ENCODE measurements at places on chromosomes 7 and 10.

- no peak for DNase-seq
Measured at GRCh38 chr7:34165927-34166550, 260.7 kb downstream of the BMPER start.

DNA sequence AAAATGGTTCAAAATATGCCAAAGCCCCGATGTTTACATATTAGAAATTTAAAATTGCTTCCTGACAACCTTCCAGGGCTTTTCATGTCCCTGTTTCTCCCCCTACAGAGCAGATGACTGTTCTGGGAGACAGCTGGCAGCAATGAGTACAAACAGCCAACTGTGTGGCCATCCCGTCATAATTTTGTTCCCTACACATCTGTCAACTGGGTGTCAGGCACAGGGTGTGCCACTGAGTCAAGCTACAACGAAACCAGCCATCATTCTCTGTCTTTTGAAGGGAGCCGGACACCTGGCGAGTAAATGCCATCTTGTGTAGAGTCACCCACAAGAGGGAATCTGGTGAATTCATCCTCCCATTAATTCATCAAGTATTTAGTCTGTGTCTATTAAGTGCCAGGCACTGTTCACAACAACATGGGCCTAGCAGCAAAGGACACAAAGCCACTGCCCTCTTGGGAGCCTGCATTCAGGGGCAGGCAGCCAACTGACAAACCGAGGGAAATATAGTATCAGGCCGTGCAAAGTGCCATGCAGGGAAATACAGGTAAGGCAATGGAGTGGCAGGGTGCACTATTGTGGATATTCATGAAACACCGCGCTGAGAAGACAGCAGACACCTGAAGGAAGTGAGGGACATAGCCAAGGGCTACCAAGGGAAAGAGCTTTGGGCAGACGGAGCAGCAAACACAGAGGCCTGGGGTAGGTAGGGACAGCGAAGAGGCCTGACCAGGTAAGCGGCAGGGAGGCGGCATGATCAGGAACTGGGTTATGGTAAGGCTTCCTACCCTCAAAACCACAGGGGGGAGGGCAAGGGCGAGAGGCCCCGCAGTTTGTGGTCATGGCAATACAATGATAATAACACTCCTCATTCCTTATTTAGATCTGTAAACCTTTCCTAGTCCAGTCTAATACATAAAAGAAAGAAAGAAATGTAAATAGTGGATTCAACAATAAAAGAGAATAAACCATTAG, 213.6 kb downstream of the FAM107B start:
- peak; percentile 50 for DNase-seq

DNA sequence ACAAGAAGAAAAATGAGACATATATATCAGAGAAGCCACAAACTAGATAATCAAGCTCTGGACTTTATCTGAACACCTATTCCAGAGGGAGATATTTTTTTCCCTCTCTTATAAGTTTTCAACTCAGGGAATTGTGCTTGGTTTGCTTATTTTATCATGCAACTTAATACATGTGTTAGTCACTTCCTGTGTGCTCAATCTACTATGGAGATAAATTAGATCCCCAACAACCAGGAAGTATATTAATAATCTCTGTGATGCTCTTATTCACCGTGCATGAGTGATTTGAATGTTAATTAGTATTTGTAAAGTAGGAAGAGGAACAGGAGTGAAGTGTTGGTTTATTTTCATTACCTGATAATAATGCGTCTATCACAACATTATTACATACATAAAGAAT, 38.8 kb upstream of the ZNF365 start:
- DNase-seq: no peak

DNA sequence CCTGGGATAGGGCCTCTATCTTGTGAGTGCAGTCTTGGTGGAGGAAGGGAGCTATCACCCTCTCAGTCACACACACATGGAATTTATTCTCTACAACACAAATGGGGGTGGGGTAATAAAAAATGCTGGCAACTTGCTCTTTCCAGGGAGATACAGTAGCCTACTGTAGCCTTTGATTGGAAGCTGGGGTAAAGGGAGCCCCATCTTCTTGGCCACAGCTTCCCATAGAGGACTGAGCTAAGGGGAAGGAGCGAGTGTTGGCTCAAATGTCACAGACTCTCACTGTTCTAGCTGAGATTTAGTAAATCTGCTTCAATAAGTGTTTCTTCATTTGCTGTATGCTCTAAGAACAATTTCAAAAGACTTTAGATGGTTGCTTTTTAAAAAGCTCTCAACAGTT, 222.2 kb upstream of the CXCL12 start:
- DNase-seq: no peak

DNA sequence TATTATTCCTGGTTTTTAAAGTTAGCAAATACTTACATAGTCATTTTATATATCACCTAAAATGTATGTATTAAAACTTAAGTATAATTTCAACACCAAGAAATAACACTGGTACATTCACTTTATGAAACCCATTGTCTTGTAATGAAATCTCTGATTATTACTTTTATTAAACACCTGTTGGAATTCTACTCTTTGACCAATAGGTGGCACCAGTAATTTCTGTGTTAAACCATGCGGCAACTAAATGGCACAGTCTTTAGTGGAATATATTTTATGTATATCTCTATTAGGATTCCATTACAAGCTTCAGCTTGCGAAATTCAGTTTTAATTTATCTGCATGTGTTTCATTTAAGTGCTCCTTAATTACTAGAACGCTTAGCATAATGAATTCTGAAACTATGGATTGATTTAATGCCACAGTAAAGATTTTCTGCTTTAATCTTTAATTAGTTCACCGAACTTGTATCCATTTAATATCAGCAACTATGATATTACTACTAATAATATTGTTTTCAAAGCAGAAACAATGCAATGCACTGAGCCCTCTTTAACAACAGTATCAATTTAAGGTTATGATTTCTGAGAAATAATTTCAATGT, 181.3 kb downstream of the MAGI2 start:
- peak; percentile 9 for DNase-seq

GRCh38 chr7:47453093-47454061, 128.5 kb downstream of the TNS3 start:
- DNase-seq: no peak

- DNase-seq: no peak
Measured at GRCh38 chr10:786633-787474, 97.4 kb upstream of the DIP2C start.

DNA sequence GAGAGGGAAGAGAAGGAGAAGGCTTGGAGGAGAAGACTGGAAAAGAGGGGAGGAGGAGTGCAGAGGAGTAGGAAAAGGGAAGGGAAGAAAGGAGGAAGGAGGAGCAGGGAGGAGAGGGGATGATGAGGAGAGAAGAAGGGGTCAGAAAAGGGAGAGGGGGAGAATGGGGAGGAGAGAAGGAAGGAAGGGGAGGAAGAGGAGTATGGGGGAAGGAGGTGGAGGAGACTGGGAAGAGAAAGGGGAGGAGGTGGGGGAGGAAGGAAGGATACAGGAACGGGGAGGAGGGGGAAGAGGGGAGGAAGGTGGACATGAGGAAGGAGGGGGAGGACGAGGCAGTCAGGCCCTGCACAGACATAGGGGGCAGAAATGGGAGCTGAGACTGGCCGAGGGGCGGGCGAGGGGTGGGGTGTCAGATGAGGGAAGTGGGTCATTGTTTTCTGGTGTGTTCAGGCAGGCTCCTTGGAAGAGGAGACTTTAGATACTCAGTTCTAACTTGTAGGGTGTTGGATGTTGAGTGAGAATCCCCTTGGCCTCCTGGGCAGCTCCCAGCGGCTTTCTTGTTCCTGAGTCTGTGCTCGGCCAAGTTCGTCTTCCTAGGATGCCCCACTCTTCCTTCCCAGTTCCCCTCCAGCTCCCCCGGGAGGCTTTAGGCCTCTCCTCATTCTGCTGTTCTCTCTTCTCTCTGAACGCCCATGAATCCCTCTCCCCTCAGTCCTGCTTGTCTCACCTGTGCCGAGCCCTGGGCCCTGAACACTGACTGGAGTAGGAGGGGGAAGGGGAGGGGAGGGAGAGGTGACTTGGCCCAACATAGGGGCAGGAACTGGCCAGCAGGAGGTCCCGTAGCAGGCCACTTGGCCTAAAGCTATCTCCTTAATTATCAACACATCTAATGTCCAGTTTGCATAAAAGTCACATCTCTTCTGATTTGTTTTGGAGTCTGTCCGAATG, 12.8 kb upstream of the CRHR2 start:
- DNase-seq: no peak

DNA sequence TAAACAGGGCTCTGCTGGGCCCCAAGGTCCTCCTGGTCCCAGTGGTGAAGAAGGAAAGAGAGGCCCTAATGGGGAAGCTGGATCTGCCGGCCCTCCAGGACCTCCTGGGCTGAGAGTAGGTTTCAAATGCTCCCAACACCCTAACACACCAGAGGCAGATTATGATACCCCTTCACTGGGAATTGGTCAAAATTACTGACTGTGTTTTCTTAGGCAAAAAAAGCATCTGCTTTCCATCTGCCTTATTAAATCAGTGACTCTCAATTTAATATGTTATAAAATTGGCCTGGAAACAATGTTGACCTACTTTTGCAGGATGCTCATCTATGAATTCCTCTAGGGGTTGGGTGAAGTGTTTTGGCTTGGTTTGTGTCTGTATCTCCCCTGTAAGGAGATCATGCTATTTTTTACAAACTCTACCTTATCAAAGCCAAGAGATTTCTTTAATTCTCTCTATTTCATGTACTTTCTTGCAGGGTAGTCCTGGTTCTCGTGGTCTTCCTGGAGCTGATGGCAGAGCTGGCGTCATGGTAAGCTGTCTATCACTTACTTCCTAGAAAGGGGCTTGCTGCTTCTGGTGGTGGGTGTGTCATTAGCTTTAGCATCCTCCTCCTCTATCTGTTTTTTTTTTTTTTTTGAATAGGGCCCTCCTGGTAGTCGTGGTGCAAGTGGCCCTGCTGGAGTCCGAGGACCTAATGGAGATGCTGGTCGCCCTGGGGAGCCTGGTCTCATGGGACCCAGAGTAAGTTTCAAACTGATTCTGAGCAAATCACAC, 15.9 kb downstream of the COL1A2 start:
- DNase-seq: no peak

DNA sequence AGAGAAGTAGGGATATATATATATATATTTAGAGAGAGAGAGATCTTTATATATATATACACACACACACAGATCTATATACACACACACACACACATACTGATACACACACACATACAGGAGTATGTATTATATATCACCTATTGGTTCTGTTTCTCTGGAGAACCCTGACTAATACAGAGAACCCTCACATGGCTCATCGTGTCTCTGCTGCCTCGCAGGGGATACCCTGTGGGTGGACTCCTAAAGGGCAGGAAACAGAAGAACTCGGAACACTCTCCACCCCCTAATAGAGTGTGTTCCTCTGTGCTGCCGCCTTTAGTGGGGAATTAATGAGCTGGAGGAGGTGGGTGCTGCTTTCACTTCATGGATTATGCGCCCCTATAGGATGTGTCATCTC, 86.6 kb downstream of the NPY start:
- DNase-seq: no peak

- DNase-seq: no peak
Measured at GRCh38 chr10:31129880-31130405, 98.3 kb upstream of the ZNF438 start.

- no peak for DNase-seq
Measured at GRCh38 chr10:112758961-112759360, 191.1 kb upstream of the TCF7L2 start.

- DNase-seq: no peak
Measured at GRCh38 chr10:69361303-69361614, 55.5 kb downstream of the TACR2 start.
